ENCODE measurements at places on chromosomes 5 and 9.

DNA sequence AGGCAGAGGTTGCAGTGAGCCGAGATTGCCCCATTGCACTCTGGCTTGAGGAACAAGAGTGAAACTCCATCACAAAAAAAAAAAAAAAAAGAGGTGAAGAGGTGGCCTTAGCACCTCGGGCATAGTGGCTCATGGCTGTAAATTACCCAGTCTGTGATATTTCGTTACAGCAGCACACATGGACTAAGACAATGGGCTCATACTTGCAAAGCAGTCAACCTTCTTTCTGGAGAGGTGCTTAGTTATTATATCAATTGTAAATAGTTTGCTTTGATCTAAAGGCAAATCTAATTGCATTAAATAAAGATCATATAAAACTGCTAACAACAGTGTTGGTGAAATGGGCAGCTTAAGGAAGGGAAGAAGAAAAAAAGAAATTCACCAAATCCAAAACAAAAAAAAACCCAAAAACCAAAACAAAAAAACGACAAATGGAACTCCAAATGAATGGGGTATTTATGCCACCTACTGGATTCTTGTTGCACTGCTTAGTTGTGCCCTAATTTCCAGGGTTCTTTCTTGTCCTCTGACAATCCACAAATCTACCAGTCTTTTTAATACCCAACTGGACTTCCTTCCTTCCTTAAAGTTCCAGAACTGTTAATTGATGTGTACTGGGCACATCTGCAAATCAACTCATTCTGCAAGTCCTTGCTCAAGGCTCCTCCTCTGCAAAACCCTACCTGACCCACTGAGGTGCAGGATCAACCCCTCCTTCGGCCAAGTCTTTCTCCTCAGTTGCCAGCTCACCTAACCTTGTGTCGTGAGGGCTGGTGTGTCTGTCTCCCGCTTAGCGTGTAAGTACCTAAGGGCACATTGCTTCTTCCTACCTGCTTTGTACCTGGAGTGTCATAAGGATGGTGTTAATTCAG, 35.0 kb upstream of the DMRT1 start:
- DNase-seq: peak; percentile 67

DNA sequence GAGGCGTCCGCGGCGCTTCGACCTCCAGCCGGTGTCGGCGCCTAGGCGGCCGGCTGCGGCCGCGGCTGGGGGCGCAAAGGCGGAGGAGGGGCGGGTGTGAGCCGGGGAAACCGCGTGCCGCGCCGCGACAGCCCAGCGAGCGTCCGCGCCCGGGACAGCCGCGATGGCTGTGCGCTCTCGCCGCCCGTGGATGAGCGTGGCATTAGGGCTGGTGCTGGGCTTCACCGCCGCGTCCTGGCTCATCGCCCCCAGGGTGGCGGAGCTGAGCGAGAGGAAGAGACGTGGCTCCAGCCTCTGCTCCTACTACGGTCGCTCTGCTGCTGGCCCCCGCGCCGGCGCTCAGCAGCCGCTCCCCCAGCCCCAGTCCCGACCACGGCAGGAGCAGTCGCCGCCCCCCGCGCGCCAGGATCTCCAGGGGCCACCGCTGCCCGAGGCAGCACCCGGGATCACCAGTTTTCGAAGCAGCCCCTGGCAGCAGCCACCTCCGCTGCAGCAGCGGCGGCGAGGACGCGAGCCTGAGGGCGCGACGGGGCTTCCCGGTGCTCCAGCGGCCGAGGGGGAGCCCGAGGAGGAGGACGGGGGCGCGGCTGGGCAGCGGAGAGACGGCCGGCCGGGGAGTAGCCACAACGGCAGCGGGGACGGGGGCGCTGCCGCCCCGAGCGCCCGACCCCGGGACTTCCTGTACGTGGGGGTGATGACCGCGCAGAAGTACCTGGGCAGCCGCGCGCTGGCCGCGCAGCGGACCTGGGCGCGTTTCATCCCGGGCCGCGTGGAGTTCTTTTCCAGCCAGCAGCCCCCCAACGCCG, 605 bp downstream of the CHSY3 start:
- peak; percentile 15 for DNase-seq

GRCh38 chr9:100670719-100671118, 92.8 kb downstream of the CAVIN4 start:
- no peak for DNase-seq

GRCh38 chr9:2192356-2192979, 177.3 kb downstream of the SMARCA2 start:
- DNase-seq: no peak

GRCh38 chr9:90958328-90958727, 156.7 kb downstream of the SYK start:
- no peak for DNase-seq

DNA sequence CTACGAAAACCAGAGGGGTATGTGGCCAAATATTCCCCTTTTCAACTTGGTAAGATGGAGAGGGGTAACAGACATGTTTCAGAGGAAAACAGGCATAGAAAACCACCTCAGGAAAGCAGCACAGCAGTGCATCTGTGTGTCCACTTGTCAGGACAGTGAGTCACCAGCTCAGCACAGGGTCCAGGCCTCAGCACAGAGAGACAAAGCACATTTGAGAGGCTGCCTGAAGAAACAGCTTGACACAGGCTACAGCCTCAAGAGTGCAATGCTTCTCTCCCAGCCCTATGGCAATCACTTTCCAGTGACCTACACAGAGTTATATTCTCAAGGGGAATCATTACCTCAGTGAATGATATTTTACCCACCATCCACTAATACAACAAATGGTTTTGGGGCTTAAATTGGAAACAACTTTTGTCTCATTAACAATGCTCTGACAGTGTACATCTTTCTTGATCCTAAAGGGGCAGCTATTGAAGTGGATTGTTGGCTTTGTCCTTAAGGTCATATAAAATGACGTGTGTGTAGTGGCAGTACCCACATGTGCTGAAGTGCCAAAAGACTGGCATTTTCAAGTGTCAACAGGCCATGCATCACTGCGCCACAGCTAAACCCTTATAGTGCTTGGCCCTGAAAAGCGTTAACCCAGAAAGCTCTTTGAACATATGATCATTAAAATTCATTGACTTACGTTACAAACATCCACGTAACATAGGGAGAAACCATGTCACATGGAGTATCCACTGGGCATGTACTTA, 46.4 kb downstream of the ERMP1 start:
- no peak for DNase-seq

- DNase-seq: peak; percentile 48
Measured at GRCh38 chr5:122311961-122312590, at the start of gene SNCAIP. SNCAIP (plus strand) TSS chr5:122312237; CDS start chr5:122391135, 78,898 bp downstream.

DNA sequence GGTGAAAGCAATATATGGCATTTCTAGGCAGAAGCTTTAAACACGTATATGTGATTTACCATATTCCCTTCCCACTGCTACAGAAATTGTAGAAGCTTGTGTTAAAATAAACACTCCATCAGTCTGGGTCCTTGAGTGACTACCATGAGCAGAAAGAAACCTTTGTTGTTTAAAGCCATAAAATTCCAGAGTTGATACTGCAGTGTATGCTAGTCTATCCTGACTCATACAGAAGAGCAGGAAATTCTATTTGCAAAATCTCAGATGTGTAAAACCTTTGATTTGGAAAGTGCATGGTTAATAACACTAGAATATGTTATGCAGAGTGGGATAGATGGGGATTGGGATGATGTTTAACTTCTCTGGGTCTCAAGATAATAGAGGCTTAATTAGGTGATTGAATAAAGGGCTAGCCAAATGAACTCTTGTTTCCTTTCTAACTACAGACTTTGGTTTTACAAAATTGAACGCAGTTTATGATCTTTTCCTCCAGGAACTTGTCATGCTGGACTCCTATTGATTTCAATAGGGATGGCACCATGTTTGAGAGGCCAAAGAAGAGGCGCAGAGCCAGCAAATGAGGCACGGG, 282.7 kb upstream of the VLDLR start:
- no peak for DNase-seq

All from AG08395 (cell line).